ENCODE measurements at places on chromosomes 6 and 20.

GRCh38 chr6:25172819-25173218, 106.4 kb upstream of the CARMIL1 start:
- no peak for DNase-seq

- DNase-seq, result no peak
Observed at GRCh38 chr6:129211626-129212025, 328.7 kb downstream of the LAMA2 start.

GRCh38 chr6:26268659-26269402, 96.2 kb upstream of the BTN3A2 start:
- DNase-seq, result no peak

GRCh38 chr6:157908369-157909281, 73.0 kb upstream of the SYNJ2 start:
- DNase-seq, result no peak

DNA sequence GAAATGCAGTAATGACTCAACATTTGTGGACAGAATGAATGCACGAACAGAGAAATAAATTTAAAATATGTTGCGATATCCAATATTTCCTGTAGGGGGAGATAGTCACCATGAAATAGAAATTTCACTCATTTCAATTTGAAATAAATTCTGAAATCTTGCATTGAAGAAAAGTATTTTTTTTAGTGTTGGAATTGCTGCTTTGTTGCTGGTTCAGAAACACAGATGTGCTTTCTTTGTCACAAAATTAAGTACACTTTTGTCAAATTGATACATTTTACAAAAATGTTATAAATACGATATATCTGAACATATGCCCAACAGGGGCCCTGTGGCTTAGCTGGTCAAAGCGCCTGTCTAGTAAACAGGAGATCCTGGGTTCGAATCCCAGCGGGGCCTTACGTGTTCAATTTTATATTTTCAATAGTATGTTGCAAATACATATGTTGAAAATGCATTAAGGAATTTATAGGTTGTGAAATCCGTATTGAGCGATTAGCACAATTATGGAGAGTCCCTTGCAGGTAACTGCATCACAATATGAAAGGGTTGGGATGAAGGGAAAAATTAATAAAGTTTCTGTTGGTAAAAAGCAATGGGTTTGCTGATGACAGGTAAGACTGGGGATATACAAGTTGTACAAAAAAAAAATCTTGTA, 85.4 kb upstream of the PRSS16 start:
- no peak for DNase-seq

Measured in T-helper 9 cell (primary cell).